ENCODE measurements at places on chromosomes 16 and 17.

- DNase-seq = no peak
These were observed 355.2 kb downstream of the CPPED1 start for GRCh38 chr16:12448504-12448903.

DNA sequence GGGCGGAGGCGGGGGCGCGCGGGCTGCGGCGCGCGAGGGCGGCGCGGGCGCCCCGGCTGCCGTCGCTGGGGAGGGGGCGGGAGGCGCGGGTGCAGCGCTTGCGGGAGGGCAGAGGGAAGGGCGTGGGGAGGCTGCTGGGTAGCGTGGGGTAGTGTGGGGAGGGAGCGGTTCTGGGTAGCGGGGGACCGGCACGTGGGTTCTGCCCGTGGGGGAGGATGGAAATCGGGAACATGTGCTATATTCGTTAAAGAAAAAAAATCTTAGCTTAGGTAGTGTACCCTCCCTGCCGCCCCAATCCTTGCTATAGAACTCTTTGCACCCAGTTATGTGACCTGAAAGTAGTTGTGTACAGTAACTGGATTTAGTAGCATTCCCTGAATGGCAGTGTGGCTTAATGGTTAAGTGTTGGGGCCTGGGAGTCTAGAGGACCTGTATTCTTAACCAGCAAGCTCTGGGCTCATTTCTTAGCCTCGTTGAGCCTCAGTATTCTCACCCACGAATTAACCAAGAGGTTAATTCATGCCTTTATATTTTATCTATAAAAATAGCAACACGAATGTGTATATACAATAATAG is 646 bp downstream of the RABEP1 start:
- no peak for DNase-seq

- no peak for DNase-seq
These were observed 80.9 kb upstream of the MED9 start for GRCh38 chr17:17395885-17396284.

DNA sequence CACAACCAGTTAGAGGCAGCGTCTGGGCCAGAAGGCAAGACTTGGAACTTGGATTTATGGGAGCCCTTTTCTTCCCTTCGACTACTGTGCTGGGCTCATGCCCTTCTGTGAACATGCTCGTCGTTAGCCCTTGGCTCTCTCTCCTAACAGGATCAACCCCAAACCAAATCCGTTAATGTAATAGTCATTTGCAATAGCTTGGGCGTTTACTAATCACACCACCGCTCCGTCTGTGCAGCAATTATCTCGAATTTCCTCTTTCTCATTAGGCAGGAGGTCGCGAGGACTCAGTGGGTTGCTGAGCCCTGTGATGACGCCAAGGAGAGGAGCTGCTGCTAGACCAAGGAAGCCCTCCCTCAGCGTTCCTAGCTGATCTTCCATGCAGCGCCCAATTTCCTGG is 114.7 kb downstream of the ENGASE start:
- no peak for DNase-seq

- no peak for DNase-seq
These were observed 7.3 kb downstream of the NT5C start for GRCh38 chr17:75124041-75124818.

GRCh38 chr16:1079786-1080525 is 7.4 kb downstream of the SSTR5 start:
- DNase-seq = no peak

- DNase-seq = no peak
These were observed 2.5 kb downstream of the SLC22A31 start for GRCh38 chr16:89197633-89198416.

- no peak for DNase-seq
These were observed 7.2 kb downstream of the MMP15 start for GRCh38 chr16:58032710-58033293.

GRCh38 chr16:1279945-1280589 is 24.2 kb downstream of the TPSD1 start:
- DNase-seq = no peak

- DNase-seq = no peak
These were observed 5.3 kb upstream of the C16orf74 start for GRCh38 chr16:85755929-85756768.

DNA sequence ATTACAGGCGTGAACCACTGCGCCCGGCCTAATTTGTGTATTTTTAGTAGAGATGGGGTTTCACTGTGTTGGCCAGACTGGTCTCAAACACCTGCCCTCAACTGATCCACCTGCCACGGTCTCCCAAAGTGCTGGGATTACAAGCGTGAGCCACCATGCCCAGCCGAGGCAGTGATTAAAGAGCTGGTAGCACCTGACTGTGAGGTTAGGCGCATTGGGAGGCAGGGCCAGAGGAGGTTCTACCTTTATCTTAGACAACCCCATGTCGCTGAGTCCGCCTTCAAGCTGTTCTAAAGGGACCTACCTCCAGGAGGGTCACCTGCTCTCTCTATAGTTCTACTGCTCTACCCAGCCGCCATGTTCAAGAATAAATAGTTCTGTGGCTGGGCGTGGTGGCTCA is 8.1 kb downstream of the RSL1D1 start:
- no peak for DNase-seq

DNA sequence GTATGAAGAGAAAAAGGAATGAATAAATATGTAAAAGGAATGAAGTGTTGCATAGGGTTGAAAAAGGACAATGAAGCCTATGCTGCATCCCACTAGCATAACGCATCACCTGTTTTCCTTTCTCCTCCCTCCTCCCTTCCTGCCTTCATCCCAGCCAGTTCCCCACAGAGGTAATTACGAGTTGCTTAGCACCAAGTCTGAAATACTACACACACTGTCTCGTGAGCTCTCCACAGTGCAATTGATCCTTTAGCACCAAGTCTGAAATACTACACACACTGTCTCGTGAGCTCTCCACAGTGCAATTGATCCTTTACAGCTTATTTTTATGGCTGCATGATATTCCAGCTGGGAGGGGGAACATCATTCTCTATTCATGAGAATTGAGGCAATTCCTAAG is 1.1 kb upstream of the DRC7 start:
- DNase-seq = no peak

- no peak for DNase-seq
These were observed 20.2 kb downstream of the VASN start for GRCh38 chr16:4391631-4392381.

Data from NCI-H526 treated with DMSO at 0.1 percent for 48 hours (cell line).